ENCODE measurements at places on chromosomes 11 and 22.

DNA sequence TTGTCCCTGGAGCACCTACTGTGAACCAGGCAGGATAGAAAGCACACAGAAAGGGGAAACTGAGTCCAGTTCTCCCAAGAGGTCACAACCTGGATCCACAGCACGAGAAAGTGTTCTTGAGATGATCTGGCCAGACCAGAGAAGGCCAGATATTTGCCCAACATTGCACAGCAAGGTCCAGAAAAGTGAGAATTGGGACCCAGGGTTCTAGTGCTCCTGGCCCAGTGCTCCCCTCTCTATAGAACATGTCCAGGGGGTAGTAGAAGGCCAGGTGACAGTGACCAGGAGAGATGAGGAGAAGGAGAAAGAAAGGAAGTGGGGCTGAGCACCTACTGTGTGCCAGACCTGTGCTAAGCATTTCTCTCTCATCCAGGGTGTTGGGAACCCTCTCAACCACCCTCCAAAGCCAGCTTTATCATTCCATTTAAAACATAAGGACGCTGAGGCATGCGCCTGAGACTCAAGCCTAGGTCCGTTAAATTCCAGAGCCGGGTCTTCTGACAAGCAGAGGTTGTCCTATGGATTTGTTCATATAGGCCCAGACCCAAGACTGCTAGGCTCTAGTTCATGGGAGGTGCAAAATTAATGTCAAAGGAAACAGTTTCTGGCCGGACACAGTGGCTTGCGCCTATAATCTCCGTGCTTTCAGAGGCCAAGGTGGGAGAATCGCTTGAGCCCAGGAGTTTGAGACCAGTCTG lies 128.7 kb downstream of the MN1 start:
- no peak for DNase-seq

DNA sequence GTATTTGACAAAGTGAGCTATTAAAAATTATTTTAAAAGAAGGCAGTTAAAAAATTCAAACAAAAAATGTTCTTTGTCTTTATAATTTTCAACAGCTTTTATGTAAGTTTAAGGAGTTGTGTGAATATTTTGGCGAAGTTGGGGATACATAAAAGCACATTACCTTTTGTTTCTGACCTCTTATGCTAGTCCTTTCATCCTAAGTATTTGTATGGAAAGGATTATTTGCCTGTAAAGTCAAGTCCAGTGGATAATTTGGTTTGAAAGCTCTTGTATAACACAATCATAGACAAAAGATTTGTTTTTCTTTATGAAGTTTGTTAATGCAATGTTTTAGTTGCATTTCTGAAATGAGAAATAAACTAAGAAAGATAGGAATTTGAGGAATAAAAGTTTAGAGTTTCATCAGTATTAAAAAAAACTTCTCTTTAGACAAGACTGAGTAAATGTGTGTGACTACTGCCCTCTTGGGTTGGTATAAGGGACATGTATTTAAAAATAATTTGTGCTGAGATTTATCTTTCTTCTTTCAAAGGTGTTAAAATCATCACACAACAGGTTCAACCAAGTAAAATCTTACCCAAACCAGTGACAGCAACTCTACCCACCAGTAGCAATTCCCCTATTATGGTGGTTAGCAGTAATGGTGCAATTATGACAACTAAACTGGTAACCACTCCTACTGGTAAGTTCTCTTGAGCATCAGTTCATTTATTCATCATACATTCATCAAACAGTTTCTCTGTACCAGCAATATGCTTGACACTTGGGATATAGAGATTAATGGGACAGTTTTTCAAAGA lies 68.2 kb downstream of the EMSY start:
- no peak for DNase-seq

DNA sequence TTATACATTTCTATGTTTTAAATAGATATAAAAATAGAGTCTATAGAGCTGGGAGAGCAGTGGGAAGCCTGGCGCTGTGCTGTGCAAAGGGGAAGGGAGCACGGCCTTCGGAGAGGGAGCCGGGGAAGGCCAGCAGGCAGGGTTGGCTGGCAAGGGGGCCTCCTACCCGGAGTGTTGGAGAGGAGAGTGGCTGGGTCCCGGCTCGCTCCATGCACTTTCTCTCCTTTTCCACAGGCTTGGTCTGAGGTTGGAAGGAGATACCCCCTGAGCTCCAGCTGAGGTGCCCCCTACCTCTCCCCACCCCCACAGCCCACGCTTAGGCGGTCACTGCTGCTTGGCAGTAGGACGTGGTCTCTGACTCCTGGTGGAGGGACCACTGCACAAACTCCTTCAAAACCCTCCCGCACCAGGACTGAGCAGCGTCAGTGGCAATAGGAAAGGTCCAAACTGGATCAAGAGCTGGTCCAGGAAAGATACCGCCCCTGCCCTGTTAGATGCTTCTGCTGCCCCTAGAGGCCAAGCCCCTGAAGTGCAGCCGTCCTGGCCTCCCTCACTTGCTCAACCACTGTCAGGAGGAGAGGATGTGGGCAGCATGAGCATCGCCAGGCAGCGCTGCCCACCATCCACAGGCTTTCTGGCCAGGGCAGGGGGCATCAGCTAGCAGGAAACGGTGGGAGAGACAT lies 52.9 kb downstream of the SYT13 start:
- DNase-seq: no peak

- peak; percentile 59 for DNase-seq
Measured at GRCh38 chr11:76577226-76577920, 93.2 kb downstream of the LRRC32 start.

GRCh38 chr11:72189455-72190250 lies 2.3 kb upstream of the FOLR1 start:
- DNase-seq: no peak

GRCh38 chr11:119758291-119758690 lies 29.3 kb upstream of the NECTIN1 start:
- DNase-seq: no peak

GRCh38 chr11:94297985-94298576 lies 6.3 kb upstream of the IZUMO1R start:
- DNase-seq: no peak

DNA sequence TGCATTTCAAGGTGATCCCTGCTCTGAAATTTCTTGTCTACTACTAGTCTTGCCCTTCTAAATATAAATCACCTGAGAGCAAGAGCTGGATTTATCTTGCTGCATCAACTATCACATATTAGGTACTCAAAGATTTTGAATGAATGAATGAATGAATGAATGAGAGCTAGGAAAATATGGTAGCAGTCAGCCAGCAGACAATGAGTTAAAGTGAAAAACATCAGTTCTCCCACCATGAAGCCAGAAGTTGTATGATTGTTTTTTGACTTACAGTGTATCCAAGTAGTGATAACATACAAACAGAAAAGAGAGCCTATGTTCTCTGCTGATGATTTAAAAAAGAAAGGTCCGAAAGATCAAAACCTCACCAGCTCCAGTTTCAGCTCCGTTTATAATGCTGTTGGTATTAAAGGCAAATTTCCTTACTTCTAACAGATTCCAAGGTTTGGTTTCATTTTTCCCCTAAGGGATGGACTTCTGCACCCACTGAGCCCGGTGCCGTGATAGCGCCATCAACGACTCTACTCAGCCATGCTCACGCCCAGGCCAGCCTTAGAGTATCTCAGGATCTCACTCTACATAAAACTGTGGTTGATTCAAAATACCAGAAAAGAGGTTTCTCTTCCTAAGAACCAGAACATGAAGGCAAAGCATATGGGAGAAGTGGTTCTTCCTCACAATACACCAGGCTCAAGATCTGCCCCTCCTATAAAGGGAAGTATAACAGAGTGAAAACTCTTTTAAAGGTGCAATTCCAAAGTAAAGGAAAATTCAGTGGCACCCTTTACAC lies 92.0 kb downstream of the SGSM3 start:
- no peak for DNase-seq

GRCh38 chr11:8328231-8328794 lies 64.6 kb upstream of the LMO1 start:
- DNase-seq: no peak

- no peak for DNase-seq
Measured at GRCh38 chr11:123543797-123544196, 110.6 kb downstream of the SCN3B start.

- DNase-seq: no peak
Measured at GRCh38 chr11:6992026-6992425, 28.1 kb downstream of the ZNF214 start.

DNA sequence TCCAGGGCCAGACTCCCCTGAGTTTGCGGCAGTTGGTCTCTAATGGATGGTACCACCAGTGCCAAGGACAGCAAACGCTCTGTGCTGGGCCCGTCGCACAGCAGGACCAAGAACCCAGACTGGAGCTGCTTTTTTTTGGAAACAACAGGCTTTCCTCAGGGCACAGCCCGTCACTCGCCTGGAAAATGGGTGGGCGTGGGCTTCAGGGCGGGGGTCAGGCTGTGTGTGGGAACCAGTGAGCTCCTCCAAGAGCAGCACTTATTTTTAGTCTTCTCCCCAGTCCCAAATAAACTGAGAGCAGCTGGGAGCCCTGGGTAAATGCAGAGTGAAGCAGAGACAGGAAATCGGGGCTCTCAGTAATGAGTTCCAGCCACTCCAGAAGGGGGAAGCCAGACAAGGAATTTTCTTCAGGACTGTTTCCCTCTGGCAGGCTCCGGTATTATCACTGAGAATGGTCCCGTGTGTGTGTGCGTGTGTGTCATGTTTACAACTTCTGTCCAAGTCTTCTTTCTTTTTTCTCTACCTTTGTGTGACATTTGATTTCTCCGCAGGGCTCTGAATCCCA lies 63.0 kb downstream of the PPFIBP2 start:
- DNase-seq: no peak

All from left colon (tissue), 2 donors.